ENCODE measurements at places on chromosomes 2 and 18. TPM values are rescaled to one million over a fixed set of nuclear protein-coding genes. Genes with fewer than 3 reads are reported as not detected.

GRCh38 chr2:187842315-187842714 is 288.1 kb upstream of the TFPI start:
- no peak for DNase-seq

DNA sequence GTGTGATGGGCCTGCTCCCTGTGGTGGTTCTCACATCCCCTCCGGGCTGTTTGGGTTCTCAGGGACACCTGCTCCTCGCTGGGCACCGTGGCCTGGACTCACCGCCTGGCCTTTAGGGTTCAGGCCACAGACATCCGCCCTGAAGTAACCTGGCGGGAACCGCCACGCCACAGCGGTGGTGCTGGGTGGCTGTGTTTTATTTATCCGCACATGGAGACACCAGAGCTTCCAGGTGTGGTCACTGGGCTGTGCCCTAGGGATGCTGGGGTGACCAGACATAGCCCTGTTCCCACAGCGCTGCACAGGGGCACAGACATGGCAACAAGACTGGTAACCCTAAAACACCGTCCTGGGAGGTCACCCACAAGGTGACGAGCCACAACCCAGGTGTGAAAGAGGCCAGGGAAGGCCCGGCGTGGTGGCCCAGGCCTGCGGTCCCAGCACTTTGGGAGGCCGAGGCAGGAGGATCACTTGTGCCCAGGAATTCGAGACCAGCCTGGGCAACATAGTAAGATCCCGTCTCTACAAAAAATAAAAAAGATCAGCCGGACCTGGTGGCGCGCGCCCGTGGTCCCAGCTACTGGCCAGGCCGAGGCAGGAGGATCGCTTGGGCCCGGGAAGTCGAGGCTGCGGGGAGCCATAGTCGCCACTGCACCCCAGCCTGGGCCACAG is 649 bp upstream of the HSBP1L1 start:
- no peak for DNase-seq

- no peak for DNase-seq
Observed at GRCh38 chr2:46294176-46294836, 2.9 kb upstream of the EPAS1 start.

DNA sequence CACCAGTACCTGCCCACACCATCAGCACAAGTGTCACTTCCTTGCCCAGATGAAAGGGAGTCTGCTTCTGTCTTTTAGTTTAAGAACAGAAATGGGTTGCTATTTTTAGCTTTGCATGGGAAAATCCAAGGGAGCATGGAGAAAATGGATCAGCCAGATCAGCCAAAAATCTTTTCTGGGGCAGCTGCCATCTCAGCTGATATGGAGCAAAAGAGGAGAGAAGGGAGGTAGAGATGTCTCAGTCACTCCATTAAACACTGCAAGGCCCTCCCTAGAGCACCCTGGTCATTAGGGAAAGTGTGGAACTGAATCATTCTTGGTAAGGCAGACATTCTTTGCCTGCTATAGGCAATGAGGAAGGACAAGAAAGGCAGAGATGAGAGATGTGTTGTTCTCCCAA is 79.9 kb downstream of the CTAGE1 start:
- no peak for DNase-seq

DNA sequence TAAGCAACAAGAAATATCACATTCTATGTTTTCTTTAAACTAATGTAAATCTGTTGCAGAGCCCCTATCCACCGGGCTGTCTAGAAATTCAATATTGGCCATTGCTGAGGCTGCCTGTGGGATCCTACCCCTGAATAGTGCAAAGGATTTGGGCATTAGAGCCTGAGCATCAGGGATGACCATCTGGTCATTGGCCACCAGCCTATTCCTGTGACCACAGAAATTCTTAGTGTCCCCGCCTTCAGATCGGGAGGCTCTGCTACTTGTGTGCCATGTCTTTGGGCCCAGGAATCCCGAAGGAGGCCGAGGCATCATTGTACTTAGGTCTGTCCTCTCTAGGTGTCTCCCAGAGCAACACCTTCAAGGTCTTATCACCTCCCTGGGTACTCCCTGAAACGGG is 73.8 kb downstream of the HRH4 start:
- no peak for DNase-seq

- no peak for DNase-seq
Observed at GRCh38 chr2:26613241-26614215, 27.6 kb downstream of the CIB4 start.

- DNase-seq = no peak
Observed at GRCh38 chr2:205411558-205411957, 270.7 kb upstream of the NRP2 start.

DNA sequence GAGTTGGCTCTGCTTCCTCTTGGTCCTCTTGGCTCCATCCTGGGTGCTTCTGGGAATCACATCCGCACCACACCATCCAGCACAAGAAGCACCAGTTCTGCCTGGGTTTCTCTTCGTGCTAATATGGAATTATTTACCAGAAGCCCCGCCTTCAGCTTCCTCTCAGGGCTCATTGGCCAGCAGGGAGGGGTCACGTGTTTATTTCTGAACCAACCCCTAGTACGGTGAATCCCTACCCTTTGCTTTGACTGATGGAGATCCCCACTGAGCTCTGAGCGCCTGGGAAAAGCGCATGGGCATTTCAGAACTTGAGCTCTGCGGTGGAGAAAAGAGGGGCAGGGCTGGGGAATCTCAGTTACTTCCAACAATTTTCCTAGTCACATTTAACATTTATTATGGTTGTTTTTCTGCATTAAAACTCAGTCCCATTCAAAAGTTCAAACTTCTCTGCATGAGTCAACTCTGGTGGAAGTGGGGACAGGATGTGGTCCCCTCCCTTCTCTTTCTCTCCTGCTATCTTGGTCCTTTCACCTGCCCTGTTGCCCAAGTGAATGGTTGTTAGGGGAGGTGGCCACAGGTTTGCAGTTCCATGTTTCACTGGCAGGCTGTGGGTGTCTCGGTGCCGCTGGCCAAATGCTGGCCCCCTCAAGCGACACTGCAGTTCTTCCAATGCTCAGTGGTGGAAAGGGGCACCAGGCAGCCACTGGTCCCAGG is 76.4 kb upstream of the TTC39C start:
- DNase-seq = no peak

- no peak for DNase-seq
Observed at GRCh38 chr2:101205521-101206479, 46.9 kb upstream of the CNOT11 start.

DNA sequence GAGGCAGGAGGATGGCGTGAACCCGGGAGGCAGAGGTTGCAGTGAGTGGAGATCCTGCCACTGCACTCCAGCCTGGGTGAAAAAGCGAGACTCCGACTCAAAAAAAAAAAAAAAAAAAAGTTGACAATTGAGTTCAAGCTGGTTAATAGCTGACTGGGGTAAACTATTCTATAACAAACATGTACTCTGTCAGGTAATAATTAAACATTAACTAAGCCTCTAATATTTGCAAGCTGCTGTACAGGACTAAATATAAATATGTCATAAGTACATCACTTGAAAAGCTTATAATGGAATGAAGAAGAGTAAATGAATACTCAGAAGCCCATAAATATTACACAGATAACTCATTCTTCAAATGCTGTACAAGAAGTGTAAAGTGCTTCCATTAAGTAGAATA is 190.4 kb upstream of the CRIM1 start:
- no peak for DNase-seq

GRCh38 chr2:22518641-22519040 is 866.3 kb upstream of the KLHL29 start:
- no peak for DNase-seq

DNA sequence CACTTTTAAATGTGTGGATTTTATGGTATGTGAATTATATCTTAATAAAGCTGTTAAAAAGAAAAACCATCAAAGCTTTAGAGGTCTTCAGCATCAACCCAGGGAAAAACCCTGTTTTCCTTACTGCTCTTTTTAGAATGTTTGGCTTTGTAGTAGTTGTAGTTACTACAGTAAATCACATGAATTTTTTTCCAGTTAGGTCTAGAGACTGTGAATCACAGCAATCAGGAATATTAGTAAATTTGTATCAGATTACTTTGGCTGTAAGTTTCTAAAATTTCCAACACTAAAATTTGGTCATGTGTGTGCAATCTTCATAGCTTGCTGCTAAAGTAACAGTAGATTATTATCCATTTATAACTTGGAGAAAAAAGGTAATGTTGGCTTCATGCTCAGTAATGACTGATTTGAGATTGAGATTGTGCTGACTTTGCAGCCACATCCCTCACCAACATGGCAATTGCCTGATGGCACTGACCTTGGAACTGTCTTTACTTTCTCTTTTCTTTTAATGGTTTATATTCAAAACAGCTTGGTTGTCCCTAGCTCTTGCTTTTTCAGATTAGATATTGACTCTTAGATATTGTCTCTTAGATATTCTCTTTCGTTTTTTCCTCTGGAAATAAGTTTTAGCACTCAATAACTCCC is 41.1 kb downstream of the LCLAT1 start:
- no peak for DNase-seq

DNA sequence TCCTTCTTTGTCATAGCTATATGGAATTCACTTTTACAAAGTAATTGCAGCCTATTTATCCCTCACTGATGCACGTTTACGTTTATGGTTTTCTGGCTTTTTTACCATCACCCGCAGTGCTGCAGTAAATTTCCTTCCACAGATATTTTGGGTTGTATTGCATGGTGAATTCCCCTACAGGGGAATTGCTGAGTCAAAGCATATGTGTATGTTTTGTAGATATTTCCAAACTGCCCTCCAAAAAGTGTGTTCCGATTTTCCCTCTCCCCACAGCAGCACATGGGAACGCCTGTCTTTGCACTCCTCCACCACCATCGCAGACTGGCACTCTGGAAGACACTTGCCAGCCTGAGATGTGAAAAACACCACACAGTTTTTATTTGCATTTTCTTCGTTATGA is 80.6 kb upstream of the UXS1 start:
- no peak for DNase-seq

GRCh38 chr2:62999905-63000304 is 50.7 kb upstream of the OTX1 start:
- DNase-seq = peak; percentile 45

GRCh38 chr18:7812431-7813063 is 245.4 kb downstream of the PTPRM start:
- no peak for DNase-seq

GRCh38 chr2:25230198-25230947 is 62.0 kb upstream of the POMC start:
- DNase-seq = no peak

DNA sequence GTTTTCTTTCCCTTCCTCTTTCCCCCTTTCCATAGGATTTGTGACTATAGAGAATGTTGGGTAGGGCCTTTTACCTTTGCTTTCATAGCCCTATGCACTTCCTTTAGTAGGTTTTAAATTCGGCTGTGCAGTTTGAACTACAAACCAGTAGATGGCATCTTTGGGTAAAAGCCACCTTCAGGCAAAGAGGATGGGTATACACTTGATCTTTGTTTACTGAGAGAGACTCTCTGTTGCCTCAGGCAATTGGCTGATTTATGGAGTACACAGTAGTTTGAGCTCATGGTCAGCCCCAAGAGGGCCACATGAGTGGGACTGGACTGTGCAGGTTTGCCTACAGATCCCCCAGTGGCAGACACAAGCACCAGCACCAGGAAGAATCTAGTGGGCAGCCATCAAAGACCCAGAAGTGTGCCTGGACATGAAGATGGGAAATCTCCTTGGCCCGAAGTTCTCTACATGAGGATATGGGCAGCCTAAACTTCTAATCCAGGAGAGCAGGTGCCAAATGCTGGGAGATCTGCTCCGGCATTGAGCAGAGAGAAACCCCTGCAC is 1304.3 kb upstream of the DDX18 start:
- DNase-seq = no peak

The PTPRN gene
- total RNA-seq = 1.1 TPM

The CRYBA2 gene
- total RNA-seq = not detected

The SNRPD1 gene
- 33.3 TPM for total RNA-seq

The RGPD3 gene
- total RNA-seq = 0.06 TPM

The NCKAP5 gene
- 0.49 TPM for total RNA-seq

The CAMKMT gene
- 6.4 TPM for total RNA-seq

The LINC00305 gene
- total RNA-seq = not detected

The ATP6V1B1 gene
- total RNA-seq = 0.53 TPM

The RNF144A gene
- 8.2 TPM for total RNA-seq

The TUBB8B gene
- not detected for total RNA-seq

The DYNAP gene
- total RNA-seq = not detected

The FRZB gene
- total RNA-seq = 19.8 TPM

The PCARE gene
- 0.39 TPM for total RNA-seq

The CTDP1 gene
- total RNA-seq = 9.7 TPM

The TEKT4 gene
- 0.19 TPM for total RNA-seq

The ERFE gene
- total RNA-seq = 2.8 TPM

The FN1 gene
- 21.3 TPM for total RNA-seq
